ENCODE measurements at places on chromosomes 2 and 18.
A peak's percentile ranks its signal among the peaks of the same experiment; 100 is the strongest.

- DNase-seq, result no peak
Measured at GRCh38 chr2:178114462-178114861, 2.2 kb downstream of the RBM45 start.

GRCh38 chr2:40332191-40332826, 119.6 kb downstream of the SLC8A1 start:
- DNase-seq, result no peak

DNA sequence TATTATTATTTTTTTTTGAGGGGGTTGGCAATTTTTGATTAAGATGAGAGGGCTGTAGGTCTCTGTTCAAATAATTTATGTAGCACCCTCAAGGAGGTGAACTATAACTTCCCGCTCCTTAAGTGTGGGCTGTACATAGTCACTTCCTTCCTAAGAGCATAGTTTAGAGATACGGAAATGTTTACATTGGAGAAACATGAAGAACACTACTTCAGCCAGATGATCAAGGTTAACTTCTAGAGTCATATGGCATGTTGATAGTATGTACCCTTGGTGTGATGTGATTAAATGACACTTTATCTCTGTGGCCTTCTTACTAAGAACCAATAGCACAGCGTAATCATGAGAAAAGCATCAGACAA, 93.7 kb downstream of the MIB1 start:
- no peak for DNase-seq

DNA sequence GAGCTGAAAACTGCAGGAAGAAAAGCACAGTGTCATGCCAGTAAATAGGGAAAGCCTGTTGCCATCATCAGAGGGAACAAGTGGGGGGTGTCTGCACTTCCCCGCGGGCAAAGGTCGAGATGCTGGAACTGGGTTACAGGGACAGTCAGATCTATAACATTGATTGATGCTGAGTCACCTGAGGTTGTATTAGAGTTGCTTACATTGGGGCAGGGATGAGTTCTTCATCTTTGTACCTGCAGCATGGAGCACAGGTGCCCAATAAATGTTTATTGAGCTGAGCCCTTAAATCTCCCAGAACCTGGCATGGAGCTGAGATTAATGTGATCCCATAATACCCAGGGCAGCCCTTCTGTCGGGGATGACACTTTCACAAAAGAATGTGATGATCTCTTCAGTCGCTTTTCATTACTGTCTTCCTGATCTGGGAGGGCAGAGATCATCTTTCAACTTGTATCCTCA, 5.9 kb upstream of the RNF152 start:
- no peak for DNase-seq

- peak; percentile 72 for DNase-seq
Measured at GRCh38 chr2:152335016-152335725, at the start of gene FMNL2. Gene FMNL2, plus strand, starts transcription at chr2:152335174.

DNA sequence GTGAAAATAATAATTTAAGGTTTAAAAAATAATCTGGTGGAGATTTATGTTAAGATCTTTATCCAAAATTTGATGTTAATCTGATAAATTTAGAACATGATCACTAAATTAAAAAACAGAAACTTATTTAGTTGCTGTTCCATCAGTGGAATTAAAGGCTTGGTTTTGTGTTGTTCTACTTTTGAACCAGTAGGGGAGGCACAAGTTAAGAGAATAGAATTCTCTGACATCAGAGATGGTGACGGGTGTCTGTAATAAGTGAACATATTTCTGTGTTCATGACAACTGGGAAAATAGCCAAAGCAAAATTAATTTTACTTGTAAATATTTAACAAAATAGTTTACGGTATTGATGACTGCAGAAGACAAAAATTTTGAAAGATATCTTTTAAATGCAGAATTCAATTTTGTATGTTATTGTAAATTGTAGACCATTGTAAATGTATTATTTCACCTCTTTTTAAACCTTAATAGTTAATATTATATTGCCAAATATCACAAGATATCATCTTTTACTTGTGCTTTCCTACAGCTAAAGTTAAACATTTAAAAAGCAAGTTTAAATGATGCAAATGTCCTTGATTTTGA, 106.0 kb downstream of the UBR3 start:
- peak; percentile 34 for DNase-seq

- no peak for DNase-seq
Measured at GRCh38 chr2:69535817-69536241, 98.6 kb upstream of the NFU1 start.

DNA sequence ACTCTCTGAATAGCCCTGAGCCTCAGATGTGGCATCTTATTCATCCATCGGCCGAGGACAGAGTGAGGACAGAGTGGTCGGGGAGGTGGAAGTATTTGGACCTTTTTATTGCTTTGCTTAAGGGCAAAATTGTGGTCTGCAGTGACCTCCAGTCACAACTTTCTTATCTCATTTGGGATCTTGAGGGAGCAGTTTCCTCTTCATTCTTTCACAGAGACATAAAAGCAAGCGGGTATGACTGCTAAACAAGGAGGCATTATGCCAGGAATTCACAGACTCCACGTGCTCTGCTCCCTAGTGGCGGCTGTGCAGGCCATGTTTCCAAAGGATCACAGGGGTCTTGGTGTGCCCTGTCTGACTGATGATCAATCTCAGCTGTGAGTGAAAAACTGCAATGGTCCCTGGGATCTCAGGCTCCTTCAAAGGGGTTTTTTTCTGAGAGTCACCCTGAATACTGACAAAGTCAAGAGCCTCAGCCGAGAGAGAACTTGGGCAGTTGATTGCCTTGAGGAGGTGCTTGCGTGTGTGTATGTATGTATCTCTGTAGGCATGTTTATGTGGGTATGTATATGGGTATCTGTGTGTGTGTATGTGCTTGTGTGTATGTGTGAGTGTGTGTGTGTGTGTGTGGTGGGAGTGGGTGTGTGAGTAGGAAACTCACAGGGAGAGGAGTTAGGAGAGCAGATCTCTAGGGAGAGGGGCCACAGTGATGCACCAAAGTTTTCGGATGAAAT, 47.7 kb downstream of the RAPGEF4 start:
- DNase-seq, result no peak

DNA sequence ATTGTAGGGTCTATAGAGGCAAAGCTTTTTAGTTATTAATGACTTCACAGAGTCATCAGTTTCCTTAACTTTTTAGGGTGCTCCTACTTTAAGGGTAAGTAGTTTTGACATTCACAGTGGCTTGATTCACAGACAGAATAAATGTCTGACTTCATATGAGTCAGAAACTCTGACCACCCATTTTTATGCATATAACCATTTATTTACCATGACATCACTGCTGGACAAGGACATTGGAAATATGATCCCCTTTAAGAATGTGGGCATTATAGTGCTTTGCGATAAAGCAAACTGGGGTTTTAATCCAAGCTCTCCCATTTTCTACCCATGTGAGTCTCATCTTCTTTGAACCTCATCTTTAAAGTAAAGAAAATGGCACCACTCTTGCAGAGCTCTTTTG, 162.0 kb upstream of the MC4R start:
- no peak for DNase-seq

DNA sequence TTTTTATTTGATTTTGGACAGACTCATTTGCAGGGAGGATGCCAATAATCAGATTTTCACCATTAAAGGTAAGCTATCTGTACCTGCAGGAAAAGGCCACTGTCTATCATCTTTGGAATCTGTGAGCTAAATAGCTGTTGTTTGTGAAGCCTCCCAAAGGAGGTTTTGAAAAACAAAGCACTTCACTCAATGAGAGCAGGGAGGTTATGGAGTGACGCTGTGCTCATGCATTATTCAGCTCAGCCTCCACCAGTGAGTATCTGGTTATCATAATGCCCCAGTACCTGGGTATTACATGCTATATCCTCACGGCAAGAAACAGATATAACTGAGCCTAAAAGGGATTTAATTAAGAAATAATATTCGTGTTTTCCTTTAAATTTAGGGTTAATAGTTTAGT, 189.6 kb upstream of the PIK3C3 start:
- DNase-seq, result no peak

DNA sequence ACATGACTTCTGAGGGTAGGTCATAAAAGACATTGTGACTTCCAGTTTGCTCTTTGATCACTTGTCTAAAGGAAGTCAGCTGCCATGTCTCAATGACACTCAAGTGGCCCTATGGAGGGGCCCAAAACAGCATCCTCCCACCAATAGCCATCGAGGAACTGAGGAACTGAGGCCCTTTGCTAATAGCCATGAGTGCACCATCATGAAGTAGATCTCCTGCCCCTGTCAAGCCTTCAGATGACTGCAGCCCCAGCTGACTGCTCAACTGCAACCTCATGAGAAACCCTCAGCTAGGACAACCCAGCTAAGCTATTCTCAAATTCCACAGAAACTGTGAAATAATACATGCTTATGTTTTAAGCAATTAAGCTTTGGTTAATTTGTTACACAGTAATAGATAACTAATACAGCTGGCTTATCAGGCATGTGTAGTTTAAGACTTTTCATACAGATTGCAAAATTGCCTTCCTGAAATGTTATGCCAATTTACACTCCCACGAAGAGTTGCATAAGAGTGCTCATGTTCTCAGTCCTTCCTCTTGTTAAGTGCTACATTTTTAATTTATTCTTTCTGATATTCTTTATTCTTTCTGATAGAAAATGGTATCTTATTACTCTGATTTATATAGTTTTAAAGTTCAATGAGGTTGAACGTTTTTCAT, 105.6 kb upstream of the NDUFV2 start:
- no peak for DNase-seq

DNA sequence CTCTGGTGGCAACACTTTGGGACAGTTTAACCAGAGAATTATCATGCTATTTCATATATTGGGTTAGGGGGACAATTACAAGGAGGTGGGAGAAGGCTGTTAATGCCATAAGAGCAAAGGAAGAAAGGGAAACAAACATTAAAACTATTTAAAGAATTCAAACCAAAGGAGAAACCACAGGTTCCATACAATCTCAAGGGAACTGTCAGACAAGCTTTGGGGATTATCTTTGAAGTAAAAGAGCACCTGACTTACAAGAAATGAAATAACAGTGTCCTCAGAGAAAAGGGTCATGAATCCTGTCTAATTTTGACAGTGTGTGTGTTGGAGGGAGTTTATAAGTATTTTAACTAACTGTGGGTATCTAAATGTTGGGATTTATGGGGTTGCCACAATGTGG, 44.4 kb downstream of the CERS6 start:
- DNase-seq, result no peak

- DNase-seq, result no peak
Measured at GRCh38 chr2:238119756-238120462, 18.6 kb upstream of the KLHL30 start.

- no peak for DNase-seq
Measured at GRCh38 chr2:37686792-37687526, 15.5 kb upstream of the CDC42EP3 start.

DNA sequence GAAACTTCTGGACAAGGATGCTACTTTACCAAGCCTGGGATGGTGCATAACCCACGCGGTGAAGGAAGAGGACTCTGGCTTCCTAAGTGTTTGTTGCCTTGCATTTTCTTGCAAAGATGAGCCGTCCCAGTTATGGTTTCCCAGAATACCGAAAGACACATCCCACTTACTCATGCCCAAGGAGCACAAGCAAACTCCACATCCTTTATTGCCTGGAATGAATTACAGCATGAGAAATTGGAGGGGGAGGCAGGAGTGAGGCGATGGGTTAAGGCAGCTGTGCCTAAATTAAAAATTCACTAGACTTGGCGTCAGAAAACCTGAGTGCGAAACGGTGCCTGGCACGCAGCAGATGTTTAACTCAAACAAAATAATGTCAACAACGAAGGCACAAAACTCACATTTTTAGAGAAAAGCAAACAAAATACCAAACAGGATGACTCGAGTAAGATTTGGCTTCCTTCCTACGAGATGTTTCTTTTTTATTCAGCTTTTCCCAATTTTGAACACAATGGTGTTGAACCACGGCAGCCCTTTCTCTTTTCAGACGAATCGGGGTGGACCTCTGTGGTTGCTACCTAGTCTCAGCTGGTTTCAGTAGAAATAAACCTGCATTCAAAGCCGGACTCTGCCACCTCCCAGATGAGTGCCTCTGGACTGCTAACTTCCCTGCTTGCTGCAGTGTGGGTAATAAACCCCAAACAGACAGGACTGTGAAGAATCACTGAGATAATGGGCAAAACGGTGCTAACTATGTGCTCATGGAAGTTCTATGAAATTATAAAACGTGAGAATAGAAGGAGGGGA, 100.3 kb upstream of the NCK2 start:
- no peak for DNase-seq

- peak; percentile 49 for DNase-seq
Measured at GRCh38 chr2:142130111-142131009, 456 bp downstream of the LRP1B start.

DNA sequence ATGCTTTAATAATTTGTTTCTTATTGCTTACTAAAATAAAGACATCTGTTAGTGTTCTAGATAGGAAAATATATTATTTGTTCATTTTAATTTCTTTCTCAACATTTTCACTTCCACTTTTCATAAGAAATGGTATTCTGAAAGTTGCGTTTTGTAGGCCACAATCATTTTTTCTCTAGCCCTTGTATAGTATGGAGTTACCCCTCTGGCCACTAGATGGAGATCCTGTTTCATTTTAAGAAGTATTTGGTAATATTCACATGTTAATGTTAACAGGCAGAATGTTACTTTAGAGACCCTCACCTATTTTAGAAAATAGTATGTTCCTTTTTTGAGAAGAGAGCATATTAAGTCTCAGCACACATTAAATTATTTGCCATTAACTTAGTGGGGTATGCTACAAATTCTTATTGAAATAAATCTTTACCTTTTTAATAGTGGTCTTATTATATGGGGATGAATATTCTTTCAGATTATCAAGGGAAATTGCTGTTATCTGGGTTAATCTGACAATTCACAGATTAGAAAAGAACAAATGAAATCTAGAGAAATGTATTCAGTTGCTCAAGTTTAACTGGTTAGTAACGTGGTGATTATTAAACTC, 73.9 kb upstream of the TTC27 start:
- peak; percentile 50 for DNase-seq

DNA sequence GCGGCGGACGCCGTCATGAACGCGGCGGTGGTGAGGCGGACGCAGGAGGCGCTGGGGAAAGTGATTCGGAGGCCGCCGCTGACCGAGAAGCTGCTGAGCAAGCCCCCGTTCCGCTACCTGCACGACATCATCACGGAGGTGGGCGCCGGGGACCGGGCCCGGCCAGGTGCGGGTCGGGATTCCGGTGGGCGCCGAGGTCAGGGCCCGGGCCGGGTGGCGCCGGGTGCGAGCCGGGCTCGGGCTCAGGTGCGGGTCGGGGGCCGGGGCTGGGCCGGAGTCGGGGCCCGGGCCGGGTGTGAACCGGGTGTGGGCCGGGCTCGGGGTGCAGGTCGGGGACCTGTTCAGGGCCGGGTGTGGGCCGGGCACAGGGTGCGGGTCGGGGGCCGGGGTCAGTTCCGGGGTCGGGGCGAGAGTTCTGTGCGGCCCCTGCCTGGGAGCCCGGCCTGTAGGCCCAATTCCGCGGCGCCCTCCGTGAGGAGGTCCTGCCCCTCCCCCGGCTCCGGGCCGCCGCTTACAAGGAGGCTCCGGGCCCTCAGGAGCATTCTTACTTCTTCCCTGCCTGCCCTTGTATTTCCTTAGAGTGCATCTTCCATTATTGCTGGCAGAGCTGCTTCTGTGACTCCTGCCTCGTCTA, 447 bp downstream of the TRAF3IP1 start:
- DNase-seq, result no peak

- no peak for DNase-seq
Measured at GRCh38 chr2:233435436-233436190, 81.3 kb downstream of the DGKD start.

GRCh38 chr2:187372213-187372612, 75.8 kb downstream of the CALCRL start:
- no peak for DNase-seq

Measured in NCI-H2081 (cell line).